GM23248 (cell line): ENCODE measurements at places on chromosomes 7 and 10. TPM values are rescaled to one million over a fixed set of nuclear protein-coding genes. Genes with fewer than 3 reads are reported as not detected.

GRCh38 chr10:87842220-87842641 lies 21.1 kb downstream of the KLLN start:
- peak; percentile 23 for DNase-seq

DNA sequence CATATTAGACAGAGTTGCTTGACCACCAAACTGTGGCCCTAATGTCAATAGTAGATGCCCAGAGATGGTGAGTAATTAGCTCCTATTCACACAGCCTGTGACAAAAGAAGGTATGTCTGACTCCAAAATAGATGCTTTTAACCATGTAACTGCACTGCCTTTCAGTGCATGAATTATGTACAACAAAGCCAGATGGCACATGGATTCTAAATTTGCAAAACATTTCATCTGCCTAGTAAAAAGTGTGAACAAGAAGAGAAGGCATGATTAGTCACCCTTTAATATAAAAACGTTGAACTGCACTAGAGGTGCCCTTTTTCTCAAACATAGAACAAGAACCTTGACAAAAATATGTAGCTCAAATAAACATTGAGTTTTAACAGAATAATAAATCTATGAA lies 35.5 kb upstream of the PTPRZ1 start:
- no peak for DNase-seq

FUOM gene
- 19.5 and 24.5 TPM in 2 replicates for total RNA-seq

ZNF485 gene
- 1.5 and 6.7 TPM in 2 replicates for total RNA-seq

NUTM2B gene
- total RNA-seq = 0.76 TPM in 1 of 2 replicates, not detected in the other

TNS3 gene
- total RNA-seq = 47.0 and 48.1 TPM in 2 replicates

UCN3 gene
- total RNA-seq = not detected in 2 replicates
